ENCODE measurements at places on chromosomes 6 and 20.

GRCh38 chr20:21503345-21503744 lies 10.5 kb downstream of the NKX2-2 start:
- no peak for DNase-seq

GRCh38 chr6:139219746-139220145 lies 72.1 kb downstream of the TXLNB start:
- DNase-seq = no peak

DNA sequence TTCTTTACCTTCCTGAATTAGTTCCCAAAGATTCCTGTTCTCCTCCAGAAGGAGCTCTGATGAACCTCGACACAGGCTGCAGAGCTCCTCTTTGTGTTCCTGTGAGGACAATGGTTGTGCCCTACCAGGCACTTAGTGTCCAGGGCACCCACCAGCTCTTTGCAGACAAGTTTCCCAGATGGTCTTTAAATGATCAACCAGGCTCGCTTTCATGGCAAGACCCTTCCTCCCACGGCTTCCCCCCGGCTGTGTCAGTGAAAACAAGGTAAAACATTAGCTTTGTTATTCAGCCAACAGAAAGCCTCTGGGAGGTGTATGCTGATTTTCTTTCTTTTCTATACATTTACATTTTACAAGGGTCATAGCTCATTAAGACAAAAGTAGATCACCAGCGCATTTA lies 32.3 kb upstream of the CNKSR3 start:
- DNase-seq = no peak

DNA sequence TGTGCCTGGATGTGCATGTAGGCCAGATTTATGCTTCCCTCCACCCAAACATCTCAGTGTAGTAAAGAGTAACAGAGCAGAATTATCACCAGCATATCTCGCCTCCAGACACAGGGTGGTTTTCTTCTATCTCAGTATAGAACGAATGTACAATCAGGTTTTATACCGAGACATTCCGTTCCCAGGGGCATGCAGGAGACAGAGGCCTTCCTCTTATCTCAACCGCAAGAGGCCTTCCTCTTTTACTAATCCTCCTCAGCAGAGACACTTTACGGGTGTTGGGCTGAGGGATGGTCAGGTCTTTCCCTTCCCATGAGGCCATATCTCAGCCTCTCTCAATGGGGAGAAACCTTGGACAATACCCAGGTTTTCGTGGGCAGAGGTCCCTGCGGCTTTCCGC lies 36.4 kb upstream of the MC3R start:
- DNase-seq = no peak

DNA sequence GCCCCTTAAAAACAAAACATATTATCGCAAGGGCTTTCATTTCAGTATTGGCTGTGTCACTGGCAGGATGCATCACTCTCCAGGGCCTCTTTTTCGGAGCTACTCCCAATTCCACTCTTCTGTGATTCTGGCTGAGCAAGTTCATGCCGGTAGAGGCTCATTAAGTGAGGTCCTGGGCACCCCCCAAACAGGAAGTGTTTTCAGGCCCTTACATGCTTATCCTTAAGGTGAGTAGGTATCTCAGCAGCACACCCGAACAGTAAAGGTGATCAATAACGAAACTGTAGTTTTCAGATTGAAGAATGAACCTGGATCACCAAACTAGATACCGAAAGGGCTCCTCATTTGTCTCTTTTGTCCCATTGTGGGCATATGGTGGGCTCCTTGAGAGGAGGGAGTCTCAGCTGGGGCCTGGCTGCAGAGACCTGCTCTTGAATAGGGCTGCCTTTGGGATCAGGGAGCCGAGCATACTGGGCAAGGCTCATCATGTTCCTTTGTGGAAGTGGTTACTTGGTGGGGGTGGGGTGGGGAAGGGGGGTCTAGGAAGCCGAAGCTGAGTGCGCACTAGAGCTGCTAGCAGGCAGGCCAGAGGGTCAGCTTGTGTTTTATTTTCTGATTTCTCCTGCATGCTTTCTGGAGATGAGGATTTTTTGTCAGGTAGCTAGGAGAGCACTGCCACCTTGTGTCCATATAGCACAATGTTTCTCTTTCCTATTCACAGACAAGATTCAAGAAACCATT lies 65.2 kb downstream of the CDS2 start:
- DNase-seq = no peak

- no peak for DNase-seq
Measured at GRCh38 chr6:83417880-83418663, 12.8 kb downstream of the ME1 start.

GRCh38 chr6:119195848-119196247 lies 117.4 kb upstream of the FAM184A start:
- DNase-seq = no peak

DNA sequence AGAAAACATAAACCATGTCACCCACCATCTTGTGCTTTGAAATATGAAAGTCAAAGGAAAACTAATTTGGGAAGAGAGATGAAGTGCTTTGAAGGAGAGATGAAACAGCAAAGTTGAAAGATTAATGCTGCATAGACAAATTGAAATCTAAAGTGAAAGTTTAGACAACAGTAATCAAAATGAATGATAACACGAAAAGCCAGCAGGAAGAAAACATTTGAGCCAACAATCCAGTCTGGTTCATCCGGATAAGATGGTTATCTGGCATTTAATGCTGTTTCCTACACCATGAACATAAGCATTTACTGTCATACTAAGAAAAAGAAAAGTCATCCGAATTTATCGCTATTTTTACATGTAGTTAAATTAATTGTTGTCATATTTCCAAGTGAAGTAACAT lies 595 bp downstream of the HAO1 start:
- DNase-seq = no peak
